ENCODE measurements at places on chromosomes 7 and 10.

DNA sequence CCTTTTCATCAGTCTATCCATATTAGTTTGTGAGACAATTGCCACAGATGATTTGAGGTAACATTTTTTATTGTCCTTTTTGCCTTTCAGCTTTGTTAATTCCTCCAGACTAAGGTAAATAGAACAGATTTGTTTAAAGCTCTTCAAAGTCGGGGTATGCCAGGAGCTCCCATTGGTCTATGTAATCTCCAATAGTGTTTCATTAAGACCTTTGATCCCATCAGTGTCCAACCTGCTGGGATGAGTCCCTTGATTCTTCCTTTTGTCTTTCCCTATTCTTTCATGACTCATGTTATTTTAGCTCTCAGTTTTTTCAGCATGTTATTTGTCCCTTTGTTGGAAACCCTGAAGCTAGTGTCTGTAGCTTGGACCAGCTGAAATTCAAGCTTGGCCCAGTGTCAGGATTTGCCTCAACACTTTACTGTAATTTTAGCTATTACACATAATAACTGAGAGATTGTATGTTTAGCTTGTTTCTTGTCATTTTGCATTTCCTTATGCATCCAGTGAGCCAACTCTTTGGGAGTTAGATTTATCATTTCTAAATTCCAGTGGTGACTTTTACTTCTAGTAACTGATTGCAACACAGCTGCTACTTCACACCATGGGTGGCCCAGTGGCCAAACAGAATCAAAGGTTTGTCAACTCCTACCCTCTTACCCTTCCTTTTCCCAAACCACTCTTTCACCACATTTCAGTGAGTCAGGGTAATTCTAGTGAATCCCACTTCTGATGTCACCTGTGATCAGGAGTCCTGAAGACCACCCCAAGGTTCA is 15.3 kb downstream of the AGBL3 start:
- DNase-seq: peak; percentile 16

DNA sequence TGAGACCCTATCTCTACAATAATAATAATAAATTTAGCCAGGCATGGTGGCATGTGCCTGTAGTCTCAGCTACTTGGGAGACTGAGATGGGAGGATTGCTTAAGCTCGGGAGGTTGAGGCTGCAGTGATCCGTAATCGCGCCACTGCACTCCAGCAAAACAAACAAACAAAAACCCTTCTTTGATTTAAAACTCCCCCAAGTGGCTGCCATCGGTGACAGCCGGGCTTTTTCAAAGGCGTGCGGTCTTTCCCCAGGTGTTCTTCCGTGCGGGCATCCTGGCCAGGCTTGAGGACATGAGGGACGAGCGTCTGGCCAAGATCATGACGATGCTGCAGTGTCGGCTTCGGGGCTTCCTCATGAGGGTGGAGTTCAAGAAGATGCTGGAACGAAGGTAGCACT is 1.9 kb upstream of the MYH16 start:
- DNase-seq: no peak

DNA sequence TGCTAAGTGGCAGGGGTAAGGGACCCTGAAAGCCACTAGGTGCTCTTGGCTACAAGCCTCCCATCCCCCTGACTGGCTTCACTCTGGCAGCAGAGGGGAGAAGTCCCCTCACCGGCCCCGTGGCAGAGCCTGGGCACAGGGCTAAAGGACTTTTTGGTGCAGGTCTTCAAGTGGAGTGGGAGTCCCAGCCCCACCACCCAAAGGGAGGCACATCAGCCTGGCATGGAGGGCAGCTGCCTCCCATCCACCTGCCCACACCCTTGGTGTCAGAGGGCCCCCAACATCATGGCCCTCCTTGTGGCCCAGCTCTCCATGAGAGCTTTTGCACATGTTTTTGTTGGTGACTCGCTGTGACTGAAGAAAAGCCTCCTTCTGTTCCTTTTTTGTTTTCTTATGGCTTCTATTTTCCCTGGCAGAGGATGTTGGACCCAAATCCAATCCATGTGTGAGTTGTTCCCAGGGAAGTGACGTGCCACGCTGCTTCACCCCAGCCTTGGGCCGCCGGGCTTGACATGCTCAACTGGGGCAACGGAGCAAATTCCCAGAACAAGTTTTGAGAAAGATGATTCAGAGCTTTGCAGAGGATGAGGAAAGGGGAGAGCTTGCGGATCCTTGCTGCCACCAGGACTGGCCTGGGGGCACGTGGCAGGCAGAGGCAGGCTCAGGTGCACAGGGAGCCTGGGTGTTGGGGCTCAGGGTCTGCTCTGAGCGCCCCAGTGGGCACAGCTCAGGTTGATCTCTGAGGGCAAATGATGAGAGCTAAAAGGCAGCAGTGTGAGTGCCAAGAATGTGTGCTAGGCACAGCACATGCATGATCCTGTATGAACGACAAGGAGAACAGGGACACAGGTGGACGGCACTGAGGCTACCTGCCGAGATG is 1.9 kb upstream of the AEBP1 start:
- no peak for DNase-seq

GRCh38 chr10:105875050-105875449 is 1234.0 kb downstream of the SORCS3 start:
- no peak for DNase-seq

- no peak for DNase-seq
Measured at GRCh38 chr7:46245586-46246111, 324.6 kb upstream of the IGFBP3 start.

DNA sequence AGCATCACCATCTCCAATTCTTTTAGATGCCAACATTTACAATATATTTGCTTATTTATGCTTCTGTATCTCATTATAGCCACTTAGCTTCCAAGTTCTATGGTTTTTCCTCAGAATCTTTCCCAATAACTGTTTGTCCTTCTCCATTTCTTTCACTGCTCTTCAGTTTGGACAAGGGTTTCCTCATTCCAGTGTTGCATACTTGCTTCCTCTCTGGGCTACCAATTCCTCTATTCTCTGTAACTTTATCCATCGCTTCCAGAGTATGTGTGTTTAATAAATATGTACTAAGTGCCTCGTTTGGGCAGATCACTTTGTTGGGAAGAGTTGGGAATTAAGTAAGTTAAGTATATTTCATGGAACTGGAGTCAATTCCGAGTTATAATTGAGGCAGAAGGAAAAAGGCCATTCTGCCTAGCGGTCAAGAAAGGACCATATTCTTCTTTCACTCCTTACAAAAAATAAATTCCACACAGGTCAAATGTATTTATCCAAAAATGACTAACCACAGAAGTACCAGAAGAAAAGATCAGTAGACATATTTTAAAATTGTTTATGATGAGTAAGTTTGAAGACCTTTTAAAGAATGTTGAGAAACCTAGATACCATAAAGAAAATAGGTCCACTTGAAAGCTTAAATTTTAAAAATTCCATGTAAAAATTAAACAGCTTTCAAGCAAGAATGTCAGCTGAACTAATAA is 10.8 kb downstream of the STAMBPL1 start:
- DNase-seq: no peak

DNA sequence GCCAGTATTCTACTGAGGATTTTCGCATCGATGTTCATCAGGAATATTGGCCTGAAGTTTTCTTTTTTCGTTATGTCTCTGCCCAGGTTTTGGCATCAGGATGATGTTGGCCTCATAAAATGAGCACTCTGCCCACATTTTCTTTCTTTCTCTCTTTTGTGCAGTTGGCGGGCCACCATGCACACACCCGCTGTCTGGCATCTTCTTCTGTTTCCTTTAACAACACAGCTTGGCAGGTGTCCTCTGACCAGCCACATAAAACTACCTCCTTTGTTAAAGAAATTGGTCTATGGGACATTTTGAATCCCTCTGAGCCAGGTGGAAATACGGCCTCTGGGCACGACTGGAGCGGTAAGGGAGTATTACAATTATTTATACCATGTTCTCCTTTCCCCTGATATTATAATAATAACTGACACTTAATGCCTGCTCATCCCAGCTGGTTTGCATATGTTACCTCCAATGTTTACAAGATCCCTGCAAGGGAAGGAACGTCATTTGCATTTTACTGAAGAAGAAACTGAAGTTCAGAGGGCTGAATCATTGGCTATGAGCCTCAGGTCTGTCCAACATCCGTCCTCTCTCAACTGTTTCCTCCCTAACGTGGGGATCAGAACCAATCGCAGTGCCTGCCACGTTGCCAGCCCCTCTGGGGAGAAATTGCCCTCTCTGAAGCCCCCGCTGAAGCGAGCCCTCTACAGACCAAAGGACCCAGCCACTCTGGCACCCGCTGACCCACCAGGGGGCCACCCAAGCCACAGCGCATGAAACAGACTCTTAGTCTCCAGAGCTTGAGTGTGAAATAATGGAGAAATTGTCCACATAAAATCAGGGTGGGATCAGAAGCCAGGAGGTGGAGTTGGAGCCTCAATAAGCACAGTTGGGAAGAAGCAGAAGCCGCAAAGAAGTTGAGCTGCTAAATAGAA is 125.0 kb upstream of the FOXK1 start:
- DNase-seq: no peak

DNA sequence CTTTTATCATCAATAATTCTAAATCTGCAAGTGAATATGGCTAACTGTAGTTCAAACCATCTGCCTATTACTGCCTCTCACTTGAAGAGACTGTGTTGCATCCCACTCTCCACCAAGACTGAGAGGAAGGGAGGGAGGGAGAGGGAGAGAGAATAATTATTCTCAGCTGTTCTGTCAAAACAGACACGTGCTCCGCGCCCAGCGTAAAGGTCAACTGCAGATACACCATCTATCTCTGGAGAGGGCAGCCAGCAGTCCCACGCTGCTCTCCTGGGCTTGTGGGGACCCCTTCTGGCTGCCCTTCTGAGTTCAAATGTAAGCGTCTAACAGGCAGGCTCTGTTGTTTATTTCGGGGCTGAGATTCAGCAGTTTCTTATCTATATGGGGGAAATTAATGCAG is 625.5 kb upstream of the GALNT17 start:
- DNase-seq: no peak

GRCh38 chr10:132722394-132723329 is 63.3 kb downstream of the NKX6-2 start:
- no peak for DNase-seq

- no peak for DNase-seq
Measured at GRCh38 chr10:107966826-107967225, 802.3 kb upstream of the SORCS1 start.

DNA sequence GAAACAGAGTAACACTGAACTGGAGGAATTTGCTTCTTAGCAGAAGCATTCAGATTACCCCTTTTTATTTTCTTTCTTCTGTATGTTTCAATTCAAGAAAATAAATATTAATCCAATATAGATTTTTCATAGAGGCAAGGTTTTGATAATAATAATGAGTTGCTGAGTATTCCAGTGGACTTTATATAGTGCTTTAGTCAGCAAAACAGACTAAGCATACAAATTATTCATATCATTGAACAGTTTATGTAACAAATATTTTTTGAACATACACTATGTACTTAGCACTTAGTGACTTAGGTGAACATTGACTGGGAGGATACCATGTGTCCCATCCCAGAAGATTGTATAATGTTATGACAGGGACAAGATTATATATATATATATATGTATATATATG is 32.0 kb downstream of the PPP1R9A start:
- no peak for DNase-seq

GRCh38 chr7:135414850-135415439 is 95.0 kb downstream of the CNOT4 start:
- peak; percentile 25 for DNase-seq

DNA sequence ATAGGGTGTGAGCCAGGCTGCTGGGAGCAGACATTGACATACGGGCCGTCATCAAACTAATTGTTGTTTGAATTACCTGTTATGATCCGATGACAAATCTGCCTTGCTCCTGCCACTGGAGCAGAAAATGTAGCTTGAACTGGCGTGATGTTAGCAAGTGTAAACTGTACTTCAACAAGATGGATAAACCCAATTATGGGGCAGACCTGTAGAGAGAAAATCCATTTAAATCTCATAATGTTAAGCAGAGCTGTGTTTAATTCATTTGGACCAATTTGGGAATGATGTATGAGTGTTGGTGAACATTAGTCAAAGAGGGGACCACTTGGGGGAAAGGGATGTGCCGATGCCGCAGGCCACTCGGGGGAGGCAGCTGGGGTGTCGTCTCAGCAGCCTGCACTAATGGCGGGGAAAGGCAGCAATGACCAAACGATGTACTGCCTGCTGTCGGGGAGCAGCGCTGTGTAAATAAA is 27.4 kb downstream of the TCF7L2 start:
- DNase-seq: no peak

DNA sequence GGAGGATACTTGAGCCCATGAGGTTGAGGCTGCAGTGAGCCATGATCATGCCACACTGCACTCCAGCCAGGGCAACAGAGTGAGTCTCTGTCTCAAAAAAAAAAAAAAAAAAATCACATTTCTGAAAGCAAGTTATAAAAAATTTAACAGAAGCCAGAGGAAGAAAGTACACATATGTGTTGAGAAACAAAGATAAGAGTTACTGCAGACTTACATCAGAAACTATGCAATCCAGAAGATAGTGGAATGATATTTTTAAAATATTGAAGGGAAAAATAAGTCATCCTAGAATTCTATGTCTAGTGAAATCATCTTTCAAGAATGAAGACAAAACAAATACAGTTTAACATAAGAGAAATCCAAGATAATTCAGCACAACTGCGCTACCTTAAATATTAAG is 46.9 kb downstream of the ZNF518A start:
- no peak for DNase-seq

- peak; percentile 31 for DNase-seq
Measured at GRCh38 chr10:79340646-79341244, 6.5 kb upstream of the PPIF start.

GRCh38 chr7:113408999-113409398 is 290.6 kb upstream of the SMIM30 start:
- no peak for DNase-seq

- no peak for DNase-seq
Measured at GRCh38 chr7:100893910-100894721, 1.6 kb downstream of the ACHE start.

GRCh38 chr10:58827381-58827780 is 314.7 kb downstream of the BICC1 start:
- DNase-seq: no peak

- peak; percentile 80 for DNase-seq
Measured at GRCh38 chr10:7408291-7409044, 2.4 kb downstream of the SFMBT2 start.

DNA sequence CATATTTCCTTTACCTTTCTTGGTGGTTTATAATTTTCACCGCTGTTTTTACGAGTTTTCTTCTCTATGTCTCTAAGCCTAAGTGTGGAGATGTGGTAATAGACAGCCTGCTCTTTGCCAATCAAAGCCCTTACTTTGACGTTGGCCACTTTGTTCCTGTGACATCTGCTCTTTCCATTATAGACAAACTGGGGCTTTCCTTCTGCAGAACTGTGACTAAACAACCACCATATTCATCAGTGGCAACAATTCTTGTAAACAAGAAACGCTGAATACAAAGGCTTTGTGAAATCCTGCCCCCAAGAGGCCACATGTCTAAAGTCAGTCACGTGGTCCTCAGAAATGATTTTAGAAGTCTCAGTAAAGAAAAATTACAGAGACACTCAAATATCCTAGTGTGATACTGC is 59.6 kb upstream of the CAPZA2 start:
- no peak for DNase-seq

Data from adrenal gland (tissue), 19 donors.